Mesenchymal stem cell (in vitro differentiated cells and primary cell): ENCODE measurements at places on chromosomes 2 and 18.

DNA sequence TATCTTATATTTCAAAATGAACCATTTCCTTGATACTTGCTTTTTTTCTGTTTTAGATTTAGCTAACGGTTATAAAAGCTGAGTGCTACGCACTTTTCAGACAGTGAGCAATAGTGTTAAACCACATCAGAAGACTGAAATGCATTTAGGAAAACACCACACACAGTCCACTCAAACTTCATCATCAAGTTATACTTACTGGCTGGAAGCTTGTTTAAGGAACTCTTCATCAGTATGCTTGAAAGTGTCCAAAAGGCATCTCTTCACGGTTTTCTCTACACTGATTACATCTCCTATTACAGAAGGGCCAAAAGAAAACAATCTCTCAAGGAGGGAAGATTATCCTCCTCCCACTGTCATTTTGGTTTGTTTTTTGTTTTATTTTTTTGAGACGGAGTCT, 19.7 kb downstream of the ILKAP start:
- DNase-seq, result no peak

DNA sequence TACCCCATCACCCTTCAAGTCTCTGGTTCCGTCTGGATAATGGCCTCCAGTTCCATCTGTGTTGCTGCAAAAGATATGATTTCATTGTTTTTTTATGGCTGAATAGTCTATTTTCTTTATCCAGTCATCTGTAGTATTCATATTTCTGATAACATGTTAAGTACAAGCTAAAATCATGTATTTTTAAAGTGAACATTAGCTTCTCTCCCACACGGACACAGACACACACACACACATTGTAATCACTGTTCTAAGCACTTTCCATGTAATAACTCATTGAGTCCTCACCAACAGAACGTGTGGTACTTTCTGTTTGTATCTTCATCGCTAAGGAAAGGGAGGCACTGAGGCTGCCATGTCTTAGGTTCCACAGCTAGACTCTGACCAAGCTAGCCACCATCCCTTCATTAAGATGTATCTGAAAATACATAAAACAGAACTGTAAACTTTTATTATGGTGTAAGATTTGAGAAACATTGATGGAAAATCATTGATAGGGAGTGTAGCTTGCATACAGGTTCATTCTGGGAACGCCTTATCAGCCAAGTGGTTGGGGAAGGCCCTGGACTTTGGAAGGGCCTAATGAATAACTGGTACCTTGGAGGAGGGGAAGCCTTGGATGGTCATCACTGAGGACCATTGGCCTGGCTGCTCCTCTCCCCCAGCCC, 8.1 kb downstream of the NCK2 start:
- no peak for DNase-seq

DNA sequence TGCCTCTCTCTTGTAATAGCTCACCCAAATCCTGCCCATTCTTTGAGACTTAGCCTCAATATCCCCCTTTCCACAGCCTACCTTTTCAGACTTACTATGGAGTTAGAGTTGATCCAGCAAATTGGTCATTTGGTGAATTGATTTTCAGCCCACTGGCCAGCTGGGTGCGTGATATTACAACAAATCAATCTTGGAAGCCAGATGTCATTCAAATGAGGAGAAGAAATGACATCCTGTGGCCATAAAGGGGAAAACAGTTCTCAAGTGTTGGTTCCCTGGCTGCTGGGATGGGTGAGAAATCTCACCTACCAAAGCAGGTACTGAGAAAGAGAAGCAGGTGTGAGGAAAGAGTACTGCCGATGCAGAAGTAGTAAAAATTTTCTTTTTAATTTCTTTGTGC, 36.7 kb upstream of the FOXI3 start:
- DNase-seq, result no peak

DNA sequence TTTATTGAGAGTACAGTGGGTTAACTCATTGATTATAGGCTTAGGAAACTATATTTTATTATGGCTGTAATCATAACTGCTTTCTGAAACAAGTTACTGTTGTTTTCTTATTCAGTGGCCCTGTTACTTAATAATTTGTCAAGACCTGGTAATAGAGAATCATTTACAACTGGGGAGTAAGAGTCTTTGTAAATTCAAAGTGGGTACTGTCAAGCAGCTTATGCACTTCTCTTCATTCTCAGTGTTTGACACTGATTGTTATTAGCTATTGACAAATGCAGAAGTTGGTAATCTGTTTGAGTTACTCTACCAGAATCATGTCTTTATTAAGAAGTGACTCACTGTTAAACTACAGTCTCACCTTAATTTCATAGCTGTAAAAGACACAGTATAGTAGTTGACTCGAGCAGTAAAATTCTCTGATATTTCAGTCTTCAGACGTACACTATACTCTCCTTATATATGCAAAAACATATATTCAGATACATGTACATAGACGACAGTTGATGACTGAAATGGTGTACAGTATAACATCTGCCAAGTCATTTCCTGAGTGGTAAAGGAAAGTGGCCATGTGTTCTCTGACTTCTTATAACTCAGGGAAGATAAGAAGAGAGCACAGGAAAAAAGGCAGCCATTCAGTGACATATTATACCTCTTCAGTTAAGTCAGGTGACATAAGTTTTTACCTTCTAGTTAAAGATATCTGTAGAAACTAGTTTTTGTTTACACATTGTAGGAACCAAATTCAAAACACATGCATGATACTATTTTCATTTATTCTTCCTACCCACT, 36.0 kb upstream of the TTC27 start:
- peak; percentile 59 for DNase-seq

DNA sequence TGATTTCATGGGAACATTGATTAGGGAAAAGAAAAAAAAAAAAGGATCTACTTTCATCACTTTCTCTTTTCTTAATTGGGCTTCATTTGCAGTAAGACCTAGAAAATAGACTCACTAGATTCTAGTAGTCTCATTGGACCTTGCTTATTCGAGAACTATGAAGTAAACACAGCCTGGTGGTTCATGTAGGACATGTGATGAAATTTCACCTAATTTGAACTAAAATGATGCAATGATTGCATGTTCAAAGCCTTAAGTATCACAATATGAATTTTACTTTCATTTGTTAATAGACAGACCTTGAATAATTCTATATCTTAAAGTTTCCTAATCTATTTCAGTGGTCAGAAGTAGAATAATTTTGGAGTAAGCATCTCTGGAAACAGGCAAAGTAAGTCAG, 688.9 kb upstream of the NRXN1 start:
- no peak for DNase-seq

GRCh38 chr2:68806511-68807109, 64.6 kb downstream of the BMP10 start:
- DNase-seq, result peak; percentile 84

- peak; percentile 51 for DNase-seq
Measured at GRCh38 chr2:10170256-10170655, 47.7 kb downstream of the RRM2 start.

DNA sequence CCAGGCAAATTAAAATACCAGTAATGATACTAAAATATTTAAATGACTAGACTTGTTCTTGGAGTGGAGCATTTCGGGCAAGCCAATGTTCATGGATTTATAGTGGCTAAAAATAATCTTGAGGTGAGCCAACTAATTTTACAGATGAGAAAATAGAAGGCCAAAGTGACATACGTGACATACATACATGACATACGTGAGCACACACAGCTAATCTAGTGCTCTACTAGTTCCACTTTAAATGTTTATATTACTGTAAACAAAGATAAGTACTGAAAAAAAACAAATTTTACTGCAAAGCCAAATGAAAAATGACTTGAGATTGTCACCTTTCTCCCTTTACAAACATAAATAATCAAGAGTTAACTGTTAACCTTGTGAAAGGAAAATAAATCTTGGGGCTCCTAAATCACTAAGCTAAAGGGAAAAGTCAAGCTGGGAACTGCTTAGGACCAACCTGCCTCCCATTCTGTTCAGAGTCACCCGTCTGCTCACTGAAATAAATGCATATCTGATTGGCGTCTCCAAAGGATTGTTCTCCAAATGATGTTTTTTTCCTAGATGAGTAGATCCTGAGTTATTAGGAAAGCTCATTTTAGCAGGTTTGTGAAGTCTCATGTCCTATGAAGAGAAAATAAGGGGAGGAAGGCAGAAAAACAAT, 96.7 kb downstream of the PMS1 start:
- DNase-seq, result peak; percentile 18

GRCh38 chr2:66495788-66496640, 61.1 kb downstream of the MEIS1 start:
- peak; percentile 83 for DNase-seq
